ENCODE measurements at places on chromosomes 6 and 20.

GRCh38 chr6:123203928-123204327 lies 207.9 kb downstream of the CLVS2 start:
- no peak for DNase-seq

DNA sequence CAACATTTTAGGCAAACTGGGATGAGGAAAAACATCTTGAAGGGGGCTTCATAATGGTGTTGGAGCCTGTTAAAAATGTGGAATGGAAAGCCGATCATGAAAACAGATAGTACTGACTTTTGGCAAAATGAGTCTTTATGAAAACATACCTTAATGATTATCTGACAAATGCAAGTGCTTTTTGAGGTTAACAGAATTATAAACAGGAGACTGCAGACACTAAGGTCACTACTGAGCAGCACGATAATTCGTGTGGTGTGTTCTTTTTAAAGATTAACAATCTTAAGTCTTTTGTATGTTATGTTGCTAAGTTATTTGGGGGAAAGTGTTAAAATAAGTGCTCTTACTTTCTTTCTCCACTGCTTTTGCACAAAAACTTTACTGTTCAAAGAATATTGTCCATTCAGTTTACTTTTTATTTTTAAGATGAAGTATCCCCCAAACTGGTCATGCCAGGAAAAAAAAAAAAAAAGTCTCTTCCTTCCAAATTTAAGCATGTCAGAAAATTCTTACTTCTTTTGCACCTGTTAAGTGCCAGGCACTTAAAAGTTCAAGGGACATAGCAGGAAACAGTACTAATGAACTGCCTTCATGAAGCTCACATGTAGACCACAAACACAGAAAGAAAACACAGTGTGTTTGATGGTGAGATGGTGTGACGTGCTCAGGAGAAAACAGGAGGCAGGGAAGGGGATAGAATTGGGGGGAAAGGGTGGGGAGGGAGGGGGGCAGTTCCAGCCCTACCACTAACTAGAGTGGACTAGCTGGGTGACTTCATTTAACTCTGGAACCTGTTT lies 73.2 kb downstream of the CDYL start:
- DNase-seq, result no peak

- DNase-seq, result no peak
Measured at GRCh38 chr20:53941680-53942471, 128.5 kb downstream of the BCAS1 start.

- DNase-seq, result no peak
Measured at GRCh38 chr6:127816643-127817042, 84.2 kb downstream of the THEMIS start.

DNA sequence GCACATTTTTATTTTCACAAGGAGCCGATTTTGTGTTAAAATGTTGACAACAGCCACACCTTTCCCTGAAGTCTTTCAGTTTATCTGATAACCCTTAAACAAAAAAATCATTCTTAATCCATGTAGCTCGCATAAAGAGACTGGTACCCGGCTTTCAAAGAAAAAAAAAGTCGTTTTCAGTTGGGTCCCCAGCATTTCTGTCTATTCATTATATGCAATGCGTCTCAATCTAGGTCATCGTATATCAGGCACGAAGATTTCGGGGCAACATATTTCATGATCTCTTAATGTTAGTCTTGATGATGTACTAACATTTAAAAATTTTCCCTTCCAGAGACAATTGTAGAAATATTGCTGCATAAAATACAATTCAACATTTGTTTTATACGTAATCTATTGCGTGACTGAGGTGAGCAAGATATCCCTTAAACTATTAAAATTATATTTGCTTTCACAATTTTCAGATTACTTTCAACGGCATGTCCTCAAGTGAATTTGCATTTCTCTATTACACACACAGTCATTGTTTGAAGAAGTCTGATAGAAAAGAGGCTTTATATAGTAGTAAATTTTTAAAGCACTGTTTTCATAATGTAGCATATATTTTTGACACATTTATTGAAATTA lies 2.9 kb upstream of the TUBB2B start:
- no peak for DNase-seq

- no peak for DNase-seq
Measured at GRCh38 chr20:17613328-17614175, 43.7 kb downstream of the DSTN start.

- no peak for DNase-seq
Measured at GRCh38 chr20:40293740-40294139, 395.3 kb downstream of the MAFB start.
